ENCODE measurements at places on chromosomes 16 and 17.

GRCh38 chr17:66716236-66717026 is 118.5 kb upstream of the CACNG5 start:
- no peak for DNase-seq

DNA sequence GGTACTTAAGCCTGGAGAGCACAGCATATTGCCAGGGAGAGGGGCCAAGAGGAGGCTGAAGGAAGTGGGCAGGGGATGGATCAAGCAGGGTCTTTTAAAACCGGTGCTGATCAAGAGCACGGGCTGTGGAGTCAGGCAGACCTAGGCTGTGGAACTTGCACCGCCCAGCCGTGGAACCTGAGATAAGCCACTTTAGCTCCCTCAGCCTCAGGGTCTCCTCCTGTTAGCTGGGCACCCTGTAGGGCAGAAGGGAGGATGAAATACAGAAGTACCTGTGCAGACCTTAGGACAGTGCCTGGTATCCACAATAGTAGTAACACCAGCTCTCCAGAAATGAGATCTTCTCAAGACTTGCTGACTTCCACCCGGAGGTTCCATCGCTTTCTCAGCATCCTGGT is 9.3 kb downstream of the ODAD4 start:
- no peak for DNase-seq

DNA sequence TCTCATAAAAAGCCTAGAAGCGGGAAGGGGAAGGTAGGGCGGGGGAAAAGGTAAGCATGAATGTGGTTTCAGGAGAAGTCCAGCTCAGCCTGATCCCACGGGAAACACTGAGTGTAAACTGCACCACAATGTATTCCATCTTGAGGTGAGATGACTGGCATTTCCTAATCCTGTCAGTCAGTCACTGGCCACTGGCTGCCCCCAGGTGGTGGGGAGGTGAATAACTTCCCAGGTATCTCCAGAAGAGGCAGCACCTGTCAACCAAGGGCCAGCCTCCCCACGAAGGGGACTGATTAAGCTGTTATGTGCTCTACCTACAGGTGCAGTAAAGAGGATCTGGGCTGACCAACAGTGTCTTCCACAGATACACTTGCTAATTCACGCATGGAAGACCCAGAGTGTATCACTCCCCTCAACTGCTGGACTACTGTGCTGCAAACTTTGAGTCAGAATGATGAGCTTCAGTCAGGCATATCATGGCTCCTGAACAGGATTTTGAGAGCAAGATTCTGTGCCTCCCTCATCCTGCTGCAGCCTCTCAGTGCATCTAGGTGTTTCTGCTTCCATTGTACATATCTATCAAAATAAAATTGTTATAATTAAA is 108.5 kb upstream of the CCL2 start:
- DNase-seq = peak; percentile 34

- DNase-seq = no peak
Measured at GRCh38 chr16:27482397-27483087, 67.2 kb downstream of the GTF3C1 start.

GRCh38 chr17:62967205-62967529 is 1.1 kb downstream of the TANC2 start:
- DNase-seq = no peak

- DNase-seq = peak; percentile 11
Measured at GRCh38 chr17:74008196-74008595, 195.3 kb upstream of the RPL38 start.

DNA sequence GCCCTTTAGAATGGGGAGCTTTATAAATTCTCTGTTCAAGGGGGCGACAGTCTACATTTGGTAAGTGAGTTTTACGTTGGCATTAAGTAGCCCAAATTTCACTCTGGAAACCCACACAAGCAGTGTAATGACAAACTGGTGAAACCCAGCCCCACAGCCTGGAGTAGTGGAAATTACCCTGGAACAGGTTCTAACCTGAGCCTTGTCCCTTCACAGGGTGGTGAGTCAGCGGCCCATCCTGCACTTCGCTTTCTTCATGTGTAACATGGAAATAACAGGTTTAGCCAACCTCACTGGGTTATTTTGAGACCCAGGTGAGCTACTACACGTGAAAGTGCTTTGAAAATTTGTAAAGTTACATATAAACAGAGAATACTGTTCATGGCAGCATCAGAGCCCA is 3.5 kb upstream of the TLCD3A start:
- DNase-seq = no peak

DNA sequence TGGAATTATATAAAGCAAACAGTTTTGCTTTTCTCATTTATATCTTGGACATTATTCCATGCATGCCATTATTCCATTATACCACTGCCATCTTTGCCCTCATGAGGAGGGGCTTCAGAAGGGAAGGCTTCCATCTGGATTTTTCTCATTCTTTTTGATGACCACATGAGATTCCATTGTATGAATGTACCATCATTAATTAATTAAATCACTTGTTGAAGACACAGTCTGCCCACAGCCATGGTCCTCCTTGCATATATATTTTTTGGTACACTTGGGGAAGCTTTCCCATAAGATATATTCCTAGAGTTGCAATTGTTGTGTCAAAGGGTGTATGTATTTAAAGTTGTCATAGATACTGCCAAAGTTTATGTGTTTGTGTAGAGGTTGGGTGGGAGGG is 7.1 kb downstream of the ARL4D start:
- no peak for DNase-seq

DNA sequence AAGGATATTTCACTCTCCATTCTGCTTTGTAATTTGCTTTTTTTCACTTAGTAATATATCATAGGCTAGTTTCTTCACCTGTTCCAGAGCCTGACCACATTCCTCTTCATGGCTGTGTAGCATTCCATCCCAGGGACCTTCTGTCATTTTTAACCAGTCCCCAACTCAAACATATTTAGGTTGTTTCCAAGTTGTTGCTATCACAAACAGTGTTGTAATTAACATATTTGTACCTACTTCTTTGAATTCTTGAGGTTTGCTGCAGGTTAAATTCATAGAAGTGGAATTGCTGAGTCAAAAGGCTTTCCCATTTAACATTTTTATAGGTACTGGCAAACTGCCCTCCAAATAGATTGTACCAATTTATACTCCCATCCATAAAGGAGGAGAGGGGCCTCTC is 65.1 kb upstream of the MED9 start:
- no peak for DNase-seq

DNA sequence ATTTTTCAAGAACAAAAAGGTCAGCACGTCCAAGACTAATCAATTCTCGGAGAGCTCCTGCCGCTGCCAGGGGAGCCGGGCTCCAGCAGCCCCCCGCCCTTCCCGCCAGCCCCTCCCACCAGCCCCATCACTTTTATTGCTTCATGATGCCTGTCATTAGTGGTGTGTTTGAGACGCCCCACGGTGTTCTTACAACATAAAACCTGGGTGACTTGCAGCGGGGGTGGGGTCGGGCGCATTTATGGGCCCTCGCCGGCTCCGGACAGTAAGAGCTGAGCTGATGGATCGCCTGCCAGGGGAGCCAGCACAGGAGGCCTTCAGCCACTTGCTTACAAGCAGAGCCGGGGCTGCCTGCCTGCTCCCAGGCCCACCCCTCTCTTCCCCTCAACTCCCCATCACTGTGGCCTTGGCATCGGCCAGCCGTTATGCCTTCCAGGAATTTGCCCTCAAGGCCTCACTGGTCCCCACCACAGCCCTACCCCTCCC is 82.9 kb upstream of the CBX4 start:
- no peak for DNase-seq

DNA sequence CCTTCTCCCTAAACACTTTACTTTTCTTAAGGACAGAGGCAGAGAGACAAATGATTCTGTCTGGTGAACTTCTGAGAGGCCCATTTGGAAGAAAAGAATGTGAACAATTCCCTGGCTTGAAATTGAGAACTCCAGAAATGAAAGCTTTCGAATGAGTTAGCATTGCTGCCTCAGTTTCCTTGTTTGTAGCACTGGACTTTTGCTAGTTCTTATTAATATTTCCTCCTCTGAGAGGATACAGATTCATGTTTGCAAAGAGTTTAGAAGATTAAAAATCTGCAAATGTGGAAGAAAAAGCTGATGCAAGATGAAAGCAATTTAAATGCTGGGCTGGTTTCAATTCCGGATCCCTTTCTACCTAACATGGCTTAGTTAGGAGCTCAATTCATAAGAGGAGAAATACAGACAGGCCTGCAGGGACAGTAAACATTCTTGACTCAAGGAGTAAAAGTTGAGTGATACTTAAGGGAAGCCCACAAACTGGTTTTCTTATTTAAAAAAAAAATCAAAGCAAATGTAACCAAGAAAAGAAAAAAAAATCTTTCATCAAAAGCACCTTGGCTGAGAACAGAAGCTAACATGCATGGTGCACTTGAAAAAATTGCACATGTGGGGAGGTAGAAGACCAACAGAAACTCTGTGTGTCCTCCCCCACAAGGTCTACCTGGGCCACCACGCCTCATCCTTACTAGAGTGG is 27.1 kb downstream of the HNF1B start:
- no peak for DNase-seq

GRCh38 chr16:76197900-76198299 is 79.3 kb upstream of the CNTNAP4 start:
- DNase-seq = no peak
